ENCODE measurements at places on chromosomes 12 and 14.

DNA sequence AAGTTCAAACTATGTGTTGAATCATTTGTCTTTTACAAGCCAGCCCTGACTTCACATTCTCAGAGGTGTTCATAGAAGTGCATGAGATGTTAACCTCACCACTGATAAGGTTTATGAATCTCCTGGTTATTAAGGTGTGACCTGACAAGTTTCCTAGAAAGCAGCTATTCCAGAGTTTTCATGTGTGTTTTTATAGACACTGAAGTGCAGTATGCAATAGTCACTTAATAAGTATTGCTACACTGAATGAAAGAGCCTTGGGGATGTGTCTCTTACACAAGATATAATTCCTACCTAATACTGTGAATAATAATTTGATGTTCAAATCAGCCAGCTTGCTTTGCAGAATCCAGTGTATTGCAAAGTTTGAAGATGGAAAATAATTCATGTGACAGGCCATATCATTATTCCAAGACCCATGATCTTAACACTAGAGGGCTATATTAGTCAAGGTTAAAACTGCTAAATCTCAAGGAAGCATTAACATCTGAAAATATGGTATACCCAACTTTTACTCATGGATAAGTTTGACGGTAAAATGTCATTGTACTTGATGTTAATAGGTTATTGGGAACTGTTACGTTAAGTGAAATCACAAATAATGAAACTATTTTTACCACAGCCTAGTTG is 13.0 kb downstream of the SLC25A3 start:
- no peak for DNase-seq

GRCh38 chr14:50099335-50099734 is 17.0 kb downstream of the VCPKMT start:
- peak; percentile 37 for DNase-seq

DNA sequence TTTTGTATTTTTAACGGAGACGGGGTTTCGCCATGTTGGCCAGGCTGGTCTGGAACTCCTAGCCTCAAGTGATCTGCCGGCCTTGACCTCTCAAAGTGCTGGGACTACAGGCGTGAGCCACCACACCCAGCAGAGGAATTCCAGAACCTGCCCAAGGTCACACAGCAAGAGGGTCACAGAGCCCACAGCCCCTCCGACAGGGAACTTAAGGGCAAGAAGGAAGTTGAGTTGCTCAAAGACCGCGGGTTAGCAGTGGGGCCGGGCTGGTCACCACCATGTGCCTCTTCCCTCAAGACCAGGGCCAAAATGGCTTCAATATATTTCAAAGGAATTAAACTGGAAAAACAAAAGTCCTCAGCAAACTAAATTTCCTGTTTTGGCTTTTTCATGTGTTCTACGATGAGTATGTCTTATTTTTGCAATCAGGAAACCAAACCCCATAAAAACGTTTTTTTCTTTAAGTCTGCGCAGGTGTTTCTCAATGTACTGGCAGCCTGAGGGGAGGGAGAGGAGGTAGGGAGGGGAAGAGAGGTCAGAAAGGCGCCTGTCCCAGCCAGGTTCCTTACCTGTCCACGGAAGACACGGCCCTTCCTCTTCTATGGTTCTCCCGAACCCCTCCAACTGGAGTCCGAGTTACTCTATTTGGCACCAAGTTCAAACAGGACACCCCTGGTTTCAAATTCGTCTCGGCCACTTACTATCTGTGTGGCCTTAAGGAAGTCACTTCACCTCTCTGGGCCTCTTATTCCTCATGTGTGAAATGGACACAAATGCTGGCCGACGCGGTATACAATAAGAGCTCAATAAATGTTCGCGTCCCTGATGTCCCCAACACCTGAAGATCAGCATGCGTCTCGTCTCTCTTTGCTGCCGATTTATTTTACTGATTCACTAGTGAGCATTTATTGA is 778 bp downstream of the SLC8B1 start:
- peak; percentile 17 for DNase-seq

DNA sequence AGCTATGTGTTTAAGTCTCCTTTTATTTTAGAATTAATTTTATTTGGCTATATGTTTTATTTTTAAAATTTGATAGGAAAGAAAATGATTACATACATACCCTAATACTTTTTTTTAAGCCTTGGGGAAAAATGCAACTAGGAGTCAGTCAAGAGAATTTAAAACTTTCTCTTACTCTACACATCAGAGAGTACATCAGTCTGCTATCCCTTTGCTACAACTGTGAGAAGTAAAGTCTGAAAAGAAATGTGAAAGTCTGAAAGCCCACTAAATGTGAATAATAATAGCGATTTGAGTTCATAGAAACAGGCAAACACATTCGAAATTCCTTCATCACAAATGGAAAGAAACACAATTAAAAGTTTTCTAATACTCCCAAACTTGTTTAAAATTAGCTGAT is 95.0 kb downstream of the PTPRQ start:
- no peak for DNase-seq

- no peak for DNase-seq
Observed at GRCh38 chr12:107537464-107538119, 148.0 kb upstream of the PWP1 start.

DNA sequence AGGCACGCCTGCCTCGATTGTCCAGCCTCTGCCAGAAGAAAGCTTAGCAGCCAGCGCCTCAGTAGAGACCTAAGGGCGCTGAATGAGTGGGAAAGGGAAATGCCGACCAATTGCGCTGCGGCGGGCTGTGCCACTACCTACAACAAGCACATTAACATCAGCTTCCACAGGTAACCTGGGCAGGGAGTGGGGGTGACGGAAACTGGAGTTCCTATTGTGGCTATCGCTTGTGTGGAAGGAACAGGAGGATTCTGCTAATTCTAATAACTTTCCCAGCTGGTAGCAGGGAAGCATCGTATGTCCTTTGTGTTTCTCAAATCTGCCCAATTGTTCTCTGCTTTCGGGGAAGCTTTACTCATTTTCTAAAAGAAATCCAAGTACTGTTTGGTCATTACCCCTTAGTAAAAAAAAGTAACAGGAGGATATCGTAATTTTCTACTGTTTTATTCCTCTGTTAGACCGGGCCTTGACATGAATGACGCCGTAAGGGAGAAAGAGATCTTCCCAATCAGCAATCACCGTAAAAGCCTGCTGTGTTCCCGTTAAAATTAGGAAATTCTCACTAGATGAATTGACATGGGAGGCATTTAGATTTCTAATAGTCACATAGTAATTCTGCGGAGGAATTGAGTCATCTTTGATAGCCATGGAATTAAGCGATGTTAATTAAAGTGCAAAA is 449 bp downstream of the THAP2 start:
- no peak for DNase-seq

GRCh38 chr12:51773145-51773869 is 75.2 kb downstream of the FIGNL2 start:
- DNase-seq, result no peak

DNA sequence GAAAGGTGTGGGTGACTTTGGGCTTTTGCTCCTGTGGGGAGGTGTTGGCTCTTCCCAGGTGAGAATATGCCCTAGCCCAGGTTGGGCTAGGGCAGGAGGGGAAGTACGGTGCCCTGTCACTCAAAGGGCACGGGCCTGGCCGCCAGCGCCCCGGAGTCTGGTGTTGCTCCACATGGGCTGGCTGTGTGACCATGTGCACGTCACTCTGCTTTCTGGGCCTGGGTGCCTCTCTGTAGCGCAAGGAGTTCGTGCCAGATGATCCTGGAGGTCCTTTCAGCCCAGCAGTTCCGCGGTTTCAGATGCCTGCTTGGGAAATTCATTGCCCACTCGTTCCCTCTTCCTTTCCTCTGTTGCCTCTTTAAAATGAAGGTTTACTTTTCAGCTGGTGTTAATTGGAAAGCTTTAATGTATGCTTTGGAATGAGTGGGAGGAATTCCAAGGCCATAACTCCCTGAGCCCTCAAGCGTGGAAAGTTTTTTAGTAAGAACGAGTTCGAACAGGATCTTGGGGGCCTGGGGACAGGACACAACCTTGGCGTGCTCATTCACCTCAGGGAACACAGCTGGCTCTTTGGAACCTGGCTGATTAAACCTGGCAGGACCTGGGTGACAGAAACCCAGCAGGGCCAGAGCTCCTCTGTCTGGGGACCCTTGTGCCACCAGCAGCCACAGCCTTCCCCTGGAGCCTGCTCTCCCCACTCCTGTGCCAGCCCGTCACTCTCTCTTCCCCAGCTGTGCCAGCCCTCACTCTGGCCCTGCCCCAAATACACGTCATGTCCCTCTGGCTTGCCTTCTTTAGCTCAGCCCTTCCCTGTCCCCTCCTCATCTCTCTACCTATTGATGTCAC is 42.8 kb downstream of the TSPAN9 start:
- no peak for DNase-seq

DNA sequence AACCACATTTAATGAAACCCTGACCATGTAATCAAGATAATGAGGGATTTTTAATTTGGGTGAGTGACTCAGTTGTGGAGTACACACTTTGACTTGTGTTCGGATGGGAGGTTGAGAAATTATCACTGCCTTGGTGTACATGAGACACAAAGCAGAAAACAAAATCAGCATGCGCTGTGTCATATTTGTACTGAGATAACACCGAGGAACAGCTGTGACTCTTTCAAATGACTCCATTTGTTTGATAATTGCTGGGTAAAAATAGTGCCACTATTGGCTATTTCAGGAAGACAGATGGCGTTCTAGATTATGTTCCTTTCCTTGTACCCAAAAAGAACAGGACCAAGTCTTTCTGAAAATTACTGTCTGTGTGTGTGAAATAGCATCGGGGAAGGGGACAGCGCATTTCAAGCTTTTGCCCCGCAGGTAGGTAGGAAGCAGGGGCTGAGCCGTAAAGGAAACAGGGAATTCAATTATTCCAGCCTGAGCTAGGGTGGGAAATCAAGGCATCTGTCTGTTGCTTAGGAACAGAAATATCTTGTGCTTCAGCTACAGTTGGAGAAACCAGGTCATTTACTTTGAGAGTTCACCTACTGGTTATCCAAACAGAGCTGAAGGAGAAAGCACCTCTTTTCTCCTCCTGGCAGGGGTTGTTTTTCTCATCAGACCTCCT is 114.3 kb downstream of the SNAPC1 start:
- DNase-seq, result no peak

GRCh38 chr12:27162229-27162537 is 79.8 kb upstream of the C12orf71 start:
- no peak for DNase-seq

DNA sequence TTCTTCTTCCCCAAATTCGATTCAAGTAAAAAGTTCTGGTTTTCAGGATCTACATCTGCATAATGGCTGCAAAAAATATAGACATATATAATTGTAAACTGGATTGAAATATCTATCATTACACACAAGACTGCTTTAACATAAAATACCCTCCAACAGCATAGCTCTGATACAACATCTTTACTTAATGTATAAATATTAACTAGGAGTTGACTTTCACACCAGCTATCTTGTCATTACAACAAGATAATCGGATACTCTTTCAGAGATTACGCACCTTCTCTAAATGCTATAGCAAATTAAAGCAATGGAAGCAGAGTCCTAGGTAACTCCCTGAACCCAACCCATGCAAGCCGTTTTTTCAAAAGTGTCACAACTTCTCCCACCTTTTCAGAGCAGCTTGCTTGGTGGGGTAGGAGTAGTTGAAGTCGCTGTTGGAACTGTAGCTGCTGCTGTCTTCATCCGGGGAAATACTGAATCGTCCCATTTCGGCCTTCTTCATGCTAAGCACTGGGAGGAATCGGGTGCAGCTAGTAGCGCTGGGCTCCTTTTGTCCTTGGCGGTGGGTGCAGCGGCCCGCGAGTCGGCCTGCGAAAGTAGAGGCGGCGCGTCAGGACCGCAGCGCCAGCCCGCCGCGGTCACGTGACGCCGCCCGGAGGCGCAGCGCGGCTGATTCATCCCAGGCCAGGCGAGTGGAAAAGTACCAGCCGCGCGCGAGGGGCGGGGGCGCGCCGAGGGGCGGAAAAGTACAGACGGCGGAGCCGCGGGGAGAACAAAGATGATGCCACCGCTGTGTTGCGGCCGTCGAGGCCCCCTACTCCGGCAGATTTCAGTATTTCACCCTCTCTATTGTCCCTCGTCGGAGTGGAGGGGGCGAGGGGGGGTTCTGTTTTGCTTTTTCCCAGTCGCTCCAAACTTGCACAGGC is 1.5 kb downstream of the SLC38A2 start:
- peak; percentile 96 for DNase-seq

DNA sequence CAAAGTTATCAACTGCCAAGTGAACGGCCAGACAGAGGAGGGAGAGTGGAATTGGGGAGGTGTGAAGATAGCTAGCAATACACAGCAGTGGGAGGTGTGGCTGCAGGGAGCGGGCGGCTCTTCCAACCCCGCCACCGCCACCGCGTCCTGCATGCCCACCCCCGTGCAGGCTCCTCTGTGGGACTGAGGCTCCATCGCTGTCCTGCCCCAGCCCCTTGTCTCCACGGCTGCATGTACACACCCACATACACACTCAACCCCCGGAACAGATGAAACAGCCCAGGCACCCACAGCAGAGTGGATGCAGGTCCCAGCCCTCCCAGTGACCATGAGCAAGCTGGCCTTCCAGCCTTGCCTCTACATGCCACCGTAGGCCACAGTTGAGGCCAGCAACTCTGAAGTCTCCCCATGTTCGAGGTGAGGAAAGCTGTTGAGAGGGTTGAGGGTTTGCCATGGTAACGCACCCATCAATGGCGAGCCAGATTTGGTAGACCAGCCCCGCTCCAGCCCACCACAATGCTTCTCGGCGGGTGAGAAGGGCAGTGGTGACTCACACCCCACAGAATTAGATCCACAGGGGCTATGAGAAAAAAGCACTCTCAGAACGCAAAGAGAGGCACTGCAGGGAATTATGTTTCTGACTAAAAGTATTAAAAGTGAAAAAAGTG is 39.3 kb downstream of the PITPNM2 start:
- DNase-seq, result no peak

DNA sequence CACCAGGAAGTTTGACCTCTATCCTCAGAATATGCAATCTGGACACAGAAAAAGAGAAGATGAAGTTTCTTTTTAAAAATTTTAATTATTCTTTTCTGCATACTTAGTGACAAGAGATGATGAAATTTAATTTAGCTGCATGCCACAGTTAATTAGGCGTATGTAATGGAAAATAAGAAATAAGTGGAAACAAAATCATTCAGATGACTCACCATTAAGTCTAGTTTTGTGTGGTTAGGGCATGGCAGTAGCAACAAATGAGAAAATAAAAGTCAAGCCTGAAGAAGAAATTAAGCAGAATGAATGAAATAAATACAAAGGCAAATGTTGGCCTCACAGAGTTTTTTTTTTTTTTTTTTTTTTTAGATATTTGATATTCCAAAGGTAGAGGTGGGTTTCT is 30.9 kb upstream of the KLRD1 start:
- DNase-seq, result no peak

DNA sequence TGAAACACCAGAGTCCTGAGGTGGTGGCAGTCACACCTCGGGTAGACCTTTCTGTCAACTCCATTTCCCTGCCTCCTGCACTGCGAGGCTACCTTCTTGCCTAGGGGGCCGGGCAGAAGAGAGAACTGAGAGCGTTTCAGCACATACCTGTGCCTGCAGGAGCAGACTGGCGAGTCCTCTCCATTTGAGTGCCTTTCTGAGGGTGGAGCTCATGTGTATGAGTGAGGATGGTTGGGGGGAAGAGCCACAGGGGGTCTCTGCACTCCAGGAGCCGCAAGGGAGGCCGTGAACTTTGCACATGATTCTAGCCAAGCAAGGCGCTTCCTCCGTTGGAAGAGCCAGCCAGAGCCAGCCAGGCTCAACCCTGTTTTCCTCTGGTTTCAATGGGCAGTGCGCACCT is 31.0 kb upstream of the CCND2 start:
- no peak for DNase-seq

GRCh38 chr14:54771411-54772027 is 131.1 kb downstream of the GCH1 start:
- no peak for DNase-seq
